Fibroblast of lung (primary cell): ENCODE measurements at places on chromosomes 16 and 17.

- peak; percentile 9 for DNase-seq
These were observed 16.3 kb upstream of the MYO15B start for GRCh38 chr17:75571197-75571884.

GRCh38 chr16:88951501-88951900, 25.5 kb downstream of the CBFA2T3 start:
- DNase-seq: no peak

- DNase-seq: no peak
These were observed 20.2 kb downstream of the CBX4 start for GRCh38 chr17:79819085-79819484.

DNA sequence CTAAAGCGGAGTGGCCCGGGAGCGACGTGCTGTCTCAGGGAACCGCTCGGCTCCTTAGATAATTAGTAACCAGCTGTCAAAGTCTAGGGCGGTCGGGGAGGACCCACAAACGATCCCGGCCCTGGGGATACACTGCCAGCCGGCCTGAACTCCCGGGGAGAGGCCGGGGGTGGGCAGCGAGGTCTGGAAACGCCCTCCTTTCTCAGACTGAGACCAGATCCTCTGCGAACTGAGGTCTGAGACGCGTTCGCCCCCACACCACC, 1.3 kb downstream of the HNF1B start:
- no peak for DNase-seq

- DNase-seq: peak; percentile 23
These were observed 18.3 kb upstream of the WFIKKN2 start for GRCh38 chr17:50816771-50817751.

GRCh38 chr16:12317856-12318537, 341.5 kb downstream of the SNX29 start:
- no peak for DNase-seq

DNA sequence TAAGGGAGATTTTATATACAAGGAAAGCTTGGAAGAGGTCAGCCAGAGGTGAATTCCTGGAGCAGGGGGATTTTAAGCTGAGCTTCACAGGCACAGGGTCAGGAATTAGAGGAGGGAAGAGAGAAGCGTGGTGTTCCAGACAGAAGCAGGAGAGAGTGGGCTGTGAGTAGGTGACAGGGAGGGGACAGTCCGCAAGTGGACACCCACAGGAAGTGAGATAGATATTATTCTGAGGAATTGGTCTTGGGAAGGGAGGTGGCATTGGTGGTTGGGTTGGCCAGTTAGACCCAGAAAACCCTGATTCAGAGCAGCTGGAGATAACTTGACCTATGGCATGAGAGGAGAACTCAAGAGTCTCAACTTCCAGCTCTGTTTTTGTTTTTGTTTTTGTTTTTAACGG, 14.7 kb downstream of the PHB1 start:
- no peak for DNase-seq

- DNase-seq: no peak
These were observed 241.0 kb upstream of the ASIC2 start for GRCh38 chr17:33534087-33534486.

DNA sequence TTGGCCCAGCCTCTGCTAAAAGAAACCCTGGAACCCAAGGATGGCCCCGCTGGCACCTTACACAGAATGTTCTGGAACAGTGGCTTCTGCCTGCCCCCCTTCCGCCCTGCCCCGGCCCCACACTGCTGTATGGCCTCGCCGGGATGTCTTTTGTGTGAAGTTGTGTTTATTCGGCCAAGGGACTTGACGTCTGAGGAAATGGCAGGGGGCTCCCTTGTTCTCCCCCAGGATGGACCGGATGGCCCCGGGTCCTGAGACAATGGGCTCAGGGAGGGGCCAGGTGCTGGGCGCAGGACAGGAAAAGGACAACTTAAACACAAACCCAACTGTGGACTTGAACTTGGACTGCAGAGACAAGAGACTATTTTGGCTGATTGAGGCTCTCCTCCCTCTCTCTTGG, 81.6 kb upstream of the GSE1 start:
- no peak for DNase-seq

- peak; percentile 81 for DNase-seq
These were observed at the start of gene MMP2 for GRCh38 chr16:55478827-55479429. Gene MMP2, plus strand, starts transcription at chr16:55479198. Its CDS starts 282 bp downstream, at chr16:55479480.

DNA sequence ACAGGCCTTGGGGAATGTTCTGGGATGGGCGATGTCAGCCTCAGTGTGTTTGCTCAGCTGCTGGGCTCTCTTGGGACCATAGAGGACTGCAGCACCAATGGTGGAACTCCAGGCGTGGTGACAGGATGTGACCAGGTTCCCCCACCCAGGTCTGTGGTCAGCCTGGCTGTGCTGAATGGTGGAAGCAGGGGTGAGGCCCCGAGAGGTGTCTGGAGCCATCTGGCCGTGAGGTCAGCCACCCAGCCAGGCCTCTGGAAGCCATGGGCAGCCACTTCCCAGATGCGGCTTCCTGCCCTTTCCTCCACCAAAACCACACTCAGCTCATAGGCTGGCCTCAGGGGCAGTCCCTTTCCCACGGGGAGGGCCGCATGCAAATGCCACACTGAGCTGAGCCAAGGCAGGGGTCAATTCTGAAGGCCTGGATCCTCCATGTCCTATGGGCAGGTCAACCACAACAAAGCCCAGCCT, 7.8 kb upstream of the MAPK7 start:
- DNase-seq: no peak

GRCh38 chr17:66930933-66931332, 33.6 kb upstream of the CACNG4 start:
- no peak for DNase-seq

- DNase-seq: no peak
These were observed 45.5 kb downstream of the MRC2 start for GRCh38 chr17:62672957-62673356.

DNA sequence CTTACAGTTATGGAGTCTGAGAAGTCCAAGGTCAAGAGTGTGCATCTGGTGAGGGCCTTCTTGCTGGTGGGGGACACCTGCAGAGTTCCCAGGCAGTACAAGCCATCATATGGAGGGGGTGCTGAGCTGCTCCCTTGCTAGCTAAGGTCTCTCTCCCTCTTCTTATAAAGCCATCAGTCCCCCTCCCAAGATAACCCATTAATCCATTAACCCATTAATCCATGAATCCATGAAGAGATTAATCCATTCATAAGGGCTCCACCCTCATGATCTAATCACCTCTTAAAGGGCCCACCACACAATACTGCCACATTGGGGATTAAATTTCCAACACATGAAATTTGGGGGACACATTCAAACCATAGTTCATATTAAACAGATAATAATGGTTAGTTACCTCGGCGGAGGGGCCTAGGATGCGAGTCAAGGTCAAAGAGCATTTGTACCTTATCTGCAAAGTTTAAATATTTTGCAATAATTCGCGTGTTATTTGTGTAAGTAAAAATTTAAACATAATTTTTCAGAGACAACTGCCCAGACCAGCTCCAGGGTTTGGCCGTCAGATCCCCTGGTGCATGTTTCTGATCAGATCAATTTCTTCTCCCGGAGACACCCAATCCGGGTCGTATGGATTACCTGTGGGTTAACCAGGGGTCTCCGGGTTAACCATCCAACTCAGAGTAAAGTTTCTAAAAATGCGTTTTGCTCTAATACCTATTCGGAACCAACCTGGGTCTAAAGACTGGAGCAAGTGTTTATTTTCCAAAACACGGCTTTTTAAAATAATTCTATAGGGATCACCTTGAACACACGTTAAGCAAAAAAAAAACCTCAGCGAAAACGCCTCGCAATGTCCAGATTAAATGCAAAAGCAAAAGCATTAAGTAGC, 740 bp upstream of the POLR3E start:
- peak; percentile 17 for DNase-seq
